Activated T-cell treated with anti-CD3 and anti-CD28 coated beads, Interleukin-2, amount 50 U/mL, for 24 hours (primary cell): ENCODE measurements at places on chromosomes 13 and 19.

- DNase-seq, result no peak
Observed at GRCh38 chr13:63381078-63381859, 1965.6 kb upstream of the PCDH20 start.

DNA sequence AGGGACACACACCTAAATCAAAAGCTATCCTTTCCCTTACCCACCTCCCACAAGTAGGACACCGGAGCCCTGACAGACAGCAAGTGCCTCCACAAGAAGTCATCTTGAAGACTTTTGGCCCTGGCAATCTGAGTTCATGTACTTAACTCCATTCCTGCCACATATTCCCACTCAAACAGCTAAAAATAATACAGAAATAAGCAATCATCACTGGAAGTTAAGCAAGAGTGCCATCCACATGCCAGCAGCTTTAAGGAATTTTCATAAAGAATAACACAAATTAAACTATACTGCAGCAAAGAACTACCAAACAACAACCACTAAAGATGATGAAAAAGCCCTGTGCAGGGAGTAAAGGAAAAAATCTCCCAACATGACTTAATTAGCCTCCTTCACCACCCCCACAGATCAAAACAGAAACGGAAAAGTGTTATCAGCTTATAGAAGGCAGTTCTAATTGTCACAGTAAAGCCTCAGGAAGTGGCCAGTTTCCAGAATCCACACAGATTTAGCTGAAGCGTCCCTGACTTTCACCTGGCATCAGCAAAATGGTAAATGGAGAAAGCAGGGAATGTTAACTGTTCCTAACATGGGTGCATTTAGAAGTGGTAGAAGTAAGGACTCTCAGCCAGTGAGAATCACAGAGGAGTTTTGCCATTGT is 343.9 kb downstream of the TBC1D4 start:
- no peak for DNase-seq

- DNase-seq, result no peak
Observed at GRCh38 chr13:36014763-36015162, 116.4 kb downstream of the DCLK1 start.

DNA sequence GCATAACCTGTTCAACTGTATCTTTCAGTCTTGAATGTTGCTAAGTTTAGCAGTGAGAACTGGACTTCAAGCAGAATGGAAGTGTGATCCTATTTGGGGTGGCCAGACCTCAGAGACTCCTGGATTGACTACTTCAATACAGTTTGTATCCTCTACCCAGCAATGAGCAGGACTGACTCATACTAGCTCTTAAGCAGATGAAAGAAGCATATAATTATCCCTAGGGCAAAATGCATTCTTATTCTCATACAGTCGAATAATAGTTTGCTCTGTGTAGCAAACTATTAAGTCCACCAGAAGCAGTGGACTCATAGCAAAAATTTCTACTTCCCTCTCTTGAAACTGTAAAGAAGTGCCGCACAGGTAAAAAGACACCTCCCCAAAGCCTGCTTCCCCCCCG is 46.4 kb upstream of the FAM216B start:
- no peak for DNase-seq

GRCh38 chr13:40784540-40784939 is 4.9 kb upstream of the SLC25A15 start:
- no peak for DNase-seq

DNA sequence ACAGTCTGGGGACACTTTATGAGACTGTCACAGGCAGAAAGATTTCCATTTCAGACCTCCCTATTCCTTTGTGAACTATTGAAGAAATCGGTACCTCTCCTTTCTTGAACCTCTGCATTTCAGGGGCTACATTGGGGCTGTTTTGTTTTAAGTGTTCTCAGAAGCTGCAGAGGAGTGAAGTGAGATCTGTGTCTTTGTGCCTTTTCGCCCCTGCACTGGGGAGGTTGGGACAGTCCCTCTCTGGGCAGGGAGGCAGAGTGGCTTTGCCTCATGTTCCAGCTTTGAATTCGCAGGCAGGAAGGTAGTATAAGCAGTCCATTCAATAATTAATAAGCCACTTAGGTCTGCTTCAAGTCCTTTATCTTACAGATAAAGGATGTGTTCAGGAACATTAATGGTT is 9.5 kb upstream of the AMER2 start:
- no peak for DNase-seq

DNA sequence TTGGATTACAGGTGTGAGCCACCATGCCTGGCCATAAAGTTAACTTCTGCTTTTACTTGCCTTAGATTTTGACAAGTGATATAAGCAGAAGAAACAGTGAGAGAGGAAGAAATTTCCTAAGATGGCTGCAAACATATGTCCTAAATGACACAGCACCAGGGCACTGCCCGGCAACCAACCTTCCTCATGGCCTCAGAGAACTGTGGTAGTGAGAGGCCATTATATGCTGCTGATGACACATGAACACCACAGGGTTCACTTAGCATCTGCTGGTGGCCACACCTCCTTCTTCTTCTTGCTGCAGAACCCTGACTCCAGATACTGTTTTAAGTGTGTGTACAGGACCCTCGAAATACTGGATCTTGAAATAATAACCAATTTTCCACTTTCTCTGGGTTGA is 88.2 kb downstream of the KCTD12 start:
- no peak for DNase-seq

- DNase-seq, result no peak
Observed at GRCh38 chr19:32141840-32142511, 203.4 kb upstream of the ZNF507 start.

DNA sequence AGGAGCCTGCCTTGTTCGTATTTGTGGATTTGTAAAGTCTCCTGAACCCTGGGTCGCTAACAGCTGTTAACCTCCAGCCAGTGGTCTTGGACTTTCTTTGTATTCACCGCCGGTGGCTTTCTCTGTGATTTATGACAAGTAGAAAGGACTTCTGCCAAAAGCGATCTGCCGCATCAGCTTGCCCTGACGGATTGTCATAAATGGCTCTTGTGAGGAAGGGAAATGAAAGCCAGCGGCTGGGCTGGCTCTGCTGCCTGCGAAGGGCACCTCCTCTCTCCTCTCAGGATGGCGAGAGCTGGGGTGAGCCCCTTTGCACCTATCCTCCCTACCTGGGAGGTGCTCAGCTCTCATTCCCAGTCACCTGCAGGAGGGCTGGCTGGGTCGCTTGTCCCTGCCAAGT is 25.6 kb downstream of the DHRS12 start:
- DNase-seq, result no peak

DNA sequence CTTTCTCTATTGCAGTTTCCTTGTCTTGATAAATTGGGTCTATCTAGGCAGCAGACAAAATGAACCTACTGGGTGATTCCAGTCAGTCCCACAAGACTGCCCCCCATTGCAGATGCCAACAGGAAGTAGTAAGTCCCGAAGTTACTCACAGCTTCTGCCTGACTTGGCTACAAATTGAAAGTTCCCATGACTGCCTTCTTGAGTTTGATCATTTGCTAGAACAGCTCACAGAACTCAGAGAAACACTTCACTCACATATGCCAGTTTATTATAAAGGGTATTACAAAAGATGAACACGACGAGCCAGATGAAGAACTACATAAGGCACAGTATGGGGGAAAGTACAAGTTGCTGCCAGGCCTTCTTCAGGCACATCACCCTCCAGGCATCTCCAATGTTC is 50.0 kb downstream of the TEX26 start:
- no peak for DNase-seq

DNA sequence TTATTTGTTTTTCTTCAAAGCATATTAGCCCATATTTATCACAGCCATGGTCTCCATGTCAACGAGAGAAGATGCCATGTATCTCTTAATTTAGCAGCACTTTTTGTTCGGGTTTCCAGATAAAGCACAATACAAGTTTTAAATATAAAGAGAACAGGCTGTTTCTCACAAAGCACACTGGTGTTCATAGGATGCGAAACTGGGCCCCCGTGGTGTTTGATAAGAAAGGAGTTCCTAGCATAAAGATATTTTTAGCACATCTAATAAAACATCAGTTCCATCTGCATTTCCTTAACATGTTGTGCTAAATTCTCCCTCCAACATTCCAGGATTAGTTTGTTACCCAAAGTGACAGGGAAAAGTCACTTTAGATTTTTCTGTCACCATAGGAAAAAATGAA is 72.4 kb upstream of the EDNRB start:
- no peak for DNase-seq
